Testis (tissue), 5 donors: ENCODE measurements at places on chromosomes 16 and 17. TPM values are rescaled to one million over a fixed set of nuclear protein-coding genes. Genes with fewer than 3 reads are reported as not detected.

The PLEKHH3 gene
- total RNA-seq: 67.3 TPM

GRCh38 chr16:87535855-87536794 is 43.3 kb upstream of the ZCCHC14 start:
- H3K36me3 ChIP-seq: no peaks in the 10 kb centered on the region
- H3K27me3 ChIP-seq: no peaks in the 10 kb centered on the region
- H3K27ac ChIP-seq: no peak overlapping the region

The KRT20 gene
- total RNA-seq: not detected

- no peaks in the 10 kb centered on the region for H3K36me3 ChIP-seq
- no peaks in the 10 kb centered on the region for H3K4me1 ChIP-seq
- peak overlapping the region; percentile 17 for H3K4me3 ChIP-seq
- H3K27ac ChIP-seq: no peak overlapping the region
- no peaks in the 10 kb centered on the region for H3K27me3 ChIP-seq
Observed at GRCh38 chr16:35425270-35425669, 1965.9 kb downstream of the TP53TG3F start.

DNA sequence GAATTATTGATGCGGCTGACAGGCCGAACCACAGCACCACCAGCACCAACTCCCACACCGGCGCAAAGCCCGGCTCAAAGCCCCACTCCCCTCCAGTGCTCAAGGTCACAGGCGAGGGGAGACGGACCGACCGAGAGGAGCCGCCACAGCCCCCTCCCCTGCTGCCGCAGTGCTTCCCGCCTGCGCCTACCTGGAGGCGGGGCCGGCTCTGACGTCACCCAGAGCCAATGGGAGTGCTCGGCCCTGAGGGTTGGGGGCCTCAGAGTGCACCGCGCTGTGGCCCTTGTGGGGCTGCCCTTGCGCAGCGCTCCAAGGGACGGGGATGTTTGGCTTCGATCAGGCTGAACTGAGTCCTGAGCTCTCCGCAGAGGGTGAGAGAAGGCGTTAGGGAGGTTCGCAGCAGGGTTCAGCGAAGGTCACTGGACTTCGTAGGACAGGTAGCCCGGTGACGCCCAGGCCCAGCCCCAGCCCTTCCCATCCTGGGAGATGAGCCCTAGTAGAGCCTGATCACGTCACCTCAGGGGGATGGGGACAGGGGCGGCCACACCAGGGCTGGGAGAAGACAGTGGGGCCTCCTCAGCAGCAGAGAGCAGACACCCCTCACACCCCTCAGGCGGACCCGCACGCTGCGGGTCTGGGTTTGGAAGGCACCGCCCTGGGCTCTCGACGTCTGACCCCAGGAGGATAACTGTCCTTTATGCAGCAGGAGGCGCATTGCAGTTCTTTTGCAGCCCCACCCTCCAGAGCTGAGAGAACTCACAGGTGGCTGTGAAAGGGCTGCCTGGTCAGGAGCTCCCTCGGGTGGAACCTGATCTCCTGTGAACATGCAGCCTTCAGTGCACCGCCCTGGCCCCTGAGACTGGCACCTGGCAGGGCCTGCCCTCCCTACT is 1.5 kb downstream of the NDRG4 start:
- no peaks in the 10 kb centered on the region for H3K36me3 ChIP-seq
- H3K27ac ChIP-seq: no peak overlapping the region
- H3K4me1 ChIP-seq: peaks cover 29% of the 10 kb centered on the region
- H3K27me3 ChIP-seq: no peaks in the 10 kb centered on the region
- peak; percentile 74 for DNase-seq
- H3K4me3 ChIP-seq: peak overlapping the region; percentile 33

The SYT17 gene
- 3.7 TPM for total RNA-seq

The MT1M gene
- 2.2 TPM for total RNA-seq

GRCh38 chr17:76405967-76406647 is 21.7 kb downstream of the SPHK1 start:
- peak overlapping the region; percentile 36 for H3K27ac ChIP-seq
- no peaks in the 10 kb centered on the region for H3K36me3 ChIP-seq
- DNase-seq: peak; percentile 75
- H3K4me1 ChIP-seq: peaks cover 21% of the 10 kb centered on the region
- no peaks in the 10 kb centered on the region for H3K27me3 ChIP-seq

The DNASE1L2 gene
- total RNA-seq: 2.5 TPM

The OSGIN1 gene
- total RNA-seq: 13.5 TPM

The TBC1D16 gene
- total RNA-seq: 11.0 TPM

The KRTAP4-4 gene
- total RNA-seq: not detected

- H3K36me3 ChIP-seq: no peaks in the 10 kb centered on the region
- H3K4me3 ChIP-seq: no peak overlapping the region
- H3K27ac ChIP-seq: no peak overlapping the region
- DNase-seq: no peak
Observed at GRCh38 chr17:13925579-13925978, 143.7 kb upstream of the COX10 start.

- no peak overlapping the region for H3K27ac ChIP-seq
- H3K27me3 ChIP-seq: no peaks in the 10 kb centered on the region
- DNase-seq: no peak
- no peak overlapping the region for H3K4me3 ChIP-seq
- H3K4me1 ChIP-seq: no peaks in the 10 kb centered on the region
Observed at GRCh38 chr16:24801761-24802302, 43.9 kb upstream of the SLC5A11 start.

The SMIM36 gene
- 0.55 TPM for total RNA-seq

GRCh38 chr17:27413792-27414191 is 42.5 kb upstream of the KSR1 start:
- H3K4me1 ChIP-seq: no peaks in the 10 kb centered on the region
- H3K27me3 ChIP-seq: no peaks in the 10 kb centered on the region
- no peak overlapping the region for H3K27ac ChIP-seq
- no peaks in the 10 kb centered on the region for H3K36me3 ChIP-seq
- DNase-seq: no peak

The PIK3R5 gene
- 14.0 TPM for total RNA-seq

DNA sequence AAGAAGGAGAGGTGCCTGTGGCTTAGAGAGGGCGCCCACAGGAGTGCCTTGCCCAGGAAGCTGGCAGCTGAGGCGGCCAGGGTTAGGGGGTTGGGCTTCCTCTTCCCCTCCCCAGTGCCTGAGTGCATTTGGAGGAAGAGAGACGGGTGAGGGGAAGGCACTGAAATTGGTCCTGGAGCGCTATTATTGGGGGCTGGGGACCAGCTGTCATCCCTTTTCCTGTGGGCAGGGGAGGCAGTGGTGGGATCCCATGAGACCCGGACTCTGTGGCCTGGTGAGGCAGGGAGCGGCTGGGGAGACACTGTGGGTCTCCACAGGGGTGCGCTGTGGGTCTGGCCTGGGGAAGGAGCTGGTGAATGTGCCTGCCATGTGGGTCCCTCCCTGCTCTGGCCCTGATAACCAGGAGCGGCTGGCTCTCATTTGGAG is 259.7 kb downstream of the SEC14L1 start:
- H3K4me1 ChIP-seq: peaks cover 4% of the 10 kb centered on the region
- H3K27ac ChIP-seq: no peak overlapping the region
- no peaks in the 10 kb centered on the region for H3K36me3 ChIP-seq
- no peak for DNase-seq

The HBZ gene
- total RNA-seq: 1.1 TPM

The KRTAP1-5 gene
- total RNA-seq: not detected

The CORO6 gene
- 11.7 TPM for total RNA-seq

The SMTNL2 gene
- total RNA-seq: 4.3 TPM

- no peak for DNase-seq
- no peaks in the 10 kb centered on the region for H3K27me3 ChIP-seq
- no peaks in the 10 kb centered on the region for H3K36me3 ChIP-seq
- H3K4me1 ChIP-seq: no peaks in the 10 kb centered on the region
- H3K4me3 ChIP-seq: no peak overlapping the region
Observed at GRCh38 chr16:74888888-74889287, 96.0 kb downstream of the WDR59 start.

GRCh38 chr17:14856176-14856575 is 408.9 kb downstream of the PMP22 start:
- no peaks in the 10 kb centered on the region for H3K36me3 ChIP-seq
- no peak overlapping the region for H3K4me3 ChIP-seq
- H3K27me3 ChIP-seq: no peaks in the 10 kb centered on the region

The SDR42E2 gene
- 0.31 TPM for total RNA-seq

DNA sequence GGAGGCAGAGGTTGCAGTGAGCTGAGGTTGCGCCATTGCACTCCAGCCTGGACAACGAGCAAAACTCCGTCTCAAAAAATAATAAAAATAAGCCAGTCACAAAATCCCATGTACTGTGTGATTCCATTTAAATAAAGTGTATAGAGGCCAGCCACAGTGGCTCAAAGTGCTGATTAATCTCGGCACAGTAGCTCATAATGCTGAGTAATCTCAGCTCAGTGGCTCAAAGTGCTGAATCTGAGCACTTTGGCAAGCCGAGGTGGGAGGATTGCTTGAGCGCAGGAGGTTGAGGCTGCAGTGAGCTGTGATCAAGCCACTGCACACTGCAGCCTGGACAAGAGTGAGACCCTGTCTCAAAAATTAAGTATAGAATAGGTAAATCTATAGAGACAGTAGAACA is 4.9 kb downstream of the TMED6 start:
- no peaks in the 10 kb centered on the region for H3K36me3 ChIP-seq
- H3K4me1 ChIP-seq: no peaks in the 10 kb centered on the region
- H3K27me3 ChIP-seq: no peaks in the 10 kb centered on the region
- H3K4me3 ChIP-seq: no peak overlapping the region
- no peak overlapping the region for H3K27ac ChIP-seq
